ENCODE measurements at places on chromosomes 11 and 22. TPM values are rescaled to one million over a fixed set of nuclear protein-coding genes. Genes with fewer than 3 reads are reported as not detected.

The CBLIF gene
- not detected for total RNA-seq

The HEPHL1 gene
- not detected for total RNA-seq

The TMEM223 gene
- total RNA-seq, result 10.2 TPM

The SAAL1 gene
- 32.1 TPM for total RNA-seq

The WNT7B gene
- not detected for total RNA-seq

All from activated CD4-positive, alpha-beta memory T cell treated with anti-CD3 and anti-CD28 coated beads for 36 hours (primary cell).